ENCODE measurements at places on chromosomes 12 and 14.

- no peak for DNase-seq
Observed at GRCh38 chr12:118645219-118645618, 268.9 kb downstream of the SUDS3 start.

GRCh38 chr12:110335481-110336045 is 54.5 kb downstream of the ATP2A2 start:
- no peak for DNase-seq

DNA sequence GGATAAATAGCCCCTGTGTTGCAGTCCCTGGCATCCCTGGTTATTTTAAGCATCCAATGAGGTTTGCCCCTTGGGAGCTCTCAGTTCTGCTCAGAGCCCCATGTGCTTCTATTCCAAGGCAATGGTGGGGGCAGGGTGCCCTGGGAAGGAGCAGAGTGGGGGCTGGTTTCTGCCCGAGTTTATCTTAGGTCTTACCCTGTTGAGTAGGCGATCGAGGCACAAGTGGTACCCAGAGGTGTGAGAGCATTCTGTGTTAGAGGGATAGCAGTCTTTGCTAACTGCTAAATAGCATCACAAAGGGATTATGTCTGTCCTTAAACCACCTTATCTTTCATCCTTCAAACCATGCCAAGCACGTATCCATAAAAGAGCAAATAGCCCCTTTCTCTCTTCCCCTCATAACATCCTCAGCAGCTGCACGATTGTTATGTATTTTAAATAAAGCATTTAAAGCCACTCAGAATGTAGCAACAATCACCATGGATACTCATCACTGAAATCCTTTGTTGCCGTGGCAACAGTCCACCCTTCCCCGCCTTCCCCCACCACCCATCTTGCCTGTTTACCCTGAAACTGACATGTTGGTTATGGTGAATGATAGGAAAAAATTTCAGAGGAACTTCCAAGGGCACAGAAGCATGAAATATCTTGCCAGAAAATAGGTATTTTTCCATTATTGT is 139.3 kb downstream of the PTPN11 start:
- no peak for DNase-seq

GRCh38 chr12:43776498-43776897 is 17.7 kb downstream of the IRAK4 start:
- DNase-seq, result no peak

DNA sequence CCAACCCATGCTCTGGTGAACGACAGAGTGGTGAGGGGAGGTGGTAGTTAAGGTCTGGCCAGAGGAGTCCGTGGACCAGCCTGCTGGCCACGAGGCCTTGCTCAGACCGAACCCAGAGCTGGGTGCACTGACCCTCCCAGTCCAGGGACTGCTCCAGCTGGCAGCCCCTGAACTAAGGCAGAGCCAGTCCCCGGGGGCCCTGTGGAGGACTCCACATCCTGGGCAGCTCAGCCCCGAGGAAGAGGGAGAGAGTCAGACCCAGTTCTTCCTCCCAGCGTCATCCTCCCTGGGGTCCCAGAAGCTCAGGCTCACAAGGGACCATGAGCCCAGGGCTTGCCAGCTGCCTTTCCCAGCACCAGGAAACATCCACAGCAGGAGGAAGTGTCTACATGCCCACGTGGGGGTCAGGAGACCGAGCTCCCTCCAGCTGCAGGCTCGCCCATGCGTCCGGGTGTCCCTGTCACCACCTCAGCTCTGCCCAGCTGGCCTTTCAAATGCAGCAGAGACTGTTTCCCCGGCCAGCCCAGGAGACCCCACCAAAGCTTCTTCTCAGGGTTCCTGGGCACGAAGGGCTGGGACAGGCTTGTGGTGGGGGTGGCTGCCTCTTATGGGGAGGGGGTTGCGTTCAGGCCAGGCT is 194.4 kb downstream of the KIF26A start:
- no peak for DNase-seq

DNA sequence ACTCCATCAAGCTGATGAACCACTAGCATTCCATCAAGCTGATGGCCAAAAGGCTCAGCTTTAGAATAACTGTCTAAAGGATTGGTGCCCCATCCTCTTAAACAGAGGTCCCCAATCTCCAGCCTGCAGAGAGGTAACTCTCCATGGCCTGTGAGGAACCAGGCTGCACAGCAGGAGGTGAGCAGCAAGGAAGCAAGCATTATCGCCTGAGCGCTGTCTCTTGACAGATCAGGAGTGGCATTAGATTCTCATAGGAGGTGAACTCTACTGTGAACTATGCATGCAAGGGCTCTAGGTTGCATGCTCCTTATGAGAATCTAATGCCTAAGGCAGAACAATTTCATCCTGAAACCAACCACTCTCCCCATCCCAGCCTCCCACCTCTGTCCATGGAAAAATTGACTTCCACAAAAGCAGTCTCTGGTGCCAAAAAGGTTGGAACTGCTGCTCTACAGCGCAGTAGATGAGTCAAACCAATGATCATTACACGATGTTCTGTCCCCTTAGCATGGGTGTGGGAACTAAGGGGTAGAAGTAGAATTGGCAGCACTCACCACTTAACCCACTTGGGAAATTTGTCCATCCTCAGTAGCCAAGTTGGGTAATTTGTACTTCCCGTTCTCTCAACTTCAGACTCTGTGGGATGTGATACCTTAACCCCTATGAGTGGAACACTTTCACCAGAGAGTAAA is 66.9 kb downstream of the ANKS1B start:
- DNase-seq, result no peak

DNA sequence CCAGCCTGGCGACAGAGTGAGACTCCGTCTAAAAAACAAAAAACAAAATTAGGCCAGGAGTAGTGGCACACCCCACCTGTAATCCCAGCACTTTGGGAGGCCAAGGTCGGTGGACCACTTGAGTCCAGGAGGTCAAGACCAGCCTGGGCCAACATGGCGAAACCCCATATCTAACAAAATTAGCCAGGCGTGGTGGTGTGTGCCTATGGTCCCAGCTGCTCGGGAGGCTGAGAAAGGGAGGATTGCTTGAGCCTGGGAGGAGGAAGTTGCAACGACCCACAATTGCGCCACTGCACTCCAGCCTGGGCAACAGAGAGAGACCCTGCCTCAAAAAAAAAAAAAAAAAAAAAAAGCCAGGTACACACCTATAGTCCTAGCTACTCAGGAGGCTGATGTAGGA is 37.0 kb downstream of the KDM2B start:
- no peak for DNase-seq

Data from bone marrow (tissue), 2 donors.